Activated CD4-positive, CD25-positive, alpha-beta regulatory T cell (primary cell): ENCODE measurements at places on chromosomes 3 and 15.

GRCh38 chr3:63092515-63092914 lies 185.6 kb upstream of the SYNPR start:
- DNase-seq, result no peak

DNA sequence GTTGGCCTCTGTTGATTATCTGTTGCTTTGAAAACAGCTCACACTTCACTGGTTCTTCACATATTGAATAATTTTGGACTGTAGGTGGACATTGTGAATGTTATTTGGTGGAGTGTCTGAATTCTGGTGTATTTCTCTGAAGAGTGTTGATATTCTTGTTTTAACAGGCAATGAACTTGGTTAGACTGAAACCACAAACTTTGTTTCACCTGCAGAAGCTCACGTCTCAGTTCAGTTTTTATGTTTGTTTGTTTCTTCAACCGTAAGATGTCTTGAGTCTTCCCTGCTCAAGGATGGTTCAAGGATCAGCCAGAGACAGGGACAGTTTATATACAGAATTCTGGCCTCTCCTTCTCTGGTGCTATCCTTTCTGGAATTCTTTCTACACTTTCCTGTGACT lies 43.6 kb downstream of the C3orf20 start:
- DNase-seq, result no peak

DNA sequence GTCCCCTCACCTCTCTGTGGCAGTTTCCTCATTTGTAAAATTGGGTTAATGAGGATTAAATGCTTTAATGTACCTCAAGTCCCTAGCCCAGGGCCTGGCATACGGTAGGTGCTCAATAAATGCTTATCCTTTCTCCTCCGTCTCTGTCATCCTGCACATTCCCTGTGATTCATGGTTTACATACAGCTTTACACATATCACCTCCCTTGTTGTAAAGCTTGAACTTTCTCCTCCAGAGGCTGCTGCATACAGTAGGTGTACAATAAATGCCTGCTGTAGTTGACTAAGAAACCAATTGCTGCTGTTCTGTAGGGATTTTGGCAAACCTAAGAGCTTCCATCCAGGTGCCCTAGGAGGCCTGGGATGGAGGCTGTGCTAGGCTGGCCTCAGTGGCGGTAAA lies 1.5 kb upstream of the CSPG4 start:
- DNase-seq, result no peak

DNA sequence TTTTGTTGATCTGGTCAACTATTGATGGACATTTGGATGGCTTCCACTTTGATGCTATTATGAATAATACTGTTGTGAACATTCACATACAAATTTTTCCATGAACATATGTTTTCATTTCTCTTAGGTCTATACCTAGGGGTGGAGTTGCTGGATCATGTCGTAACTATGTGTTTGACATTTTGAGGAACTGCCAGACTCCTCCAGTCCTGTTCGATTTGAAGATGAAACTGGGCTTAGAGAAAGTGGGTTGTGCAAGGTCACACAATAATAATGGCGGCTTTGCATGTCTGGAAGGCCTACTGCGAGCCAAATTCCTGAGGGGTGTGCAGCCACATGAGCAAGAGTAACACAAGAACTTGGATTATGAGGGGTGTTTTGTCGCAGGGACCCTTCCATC lies 2.6 kb downstream of the TSEN2 start:
- no peak for DNase-seq

DNA sequence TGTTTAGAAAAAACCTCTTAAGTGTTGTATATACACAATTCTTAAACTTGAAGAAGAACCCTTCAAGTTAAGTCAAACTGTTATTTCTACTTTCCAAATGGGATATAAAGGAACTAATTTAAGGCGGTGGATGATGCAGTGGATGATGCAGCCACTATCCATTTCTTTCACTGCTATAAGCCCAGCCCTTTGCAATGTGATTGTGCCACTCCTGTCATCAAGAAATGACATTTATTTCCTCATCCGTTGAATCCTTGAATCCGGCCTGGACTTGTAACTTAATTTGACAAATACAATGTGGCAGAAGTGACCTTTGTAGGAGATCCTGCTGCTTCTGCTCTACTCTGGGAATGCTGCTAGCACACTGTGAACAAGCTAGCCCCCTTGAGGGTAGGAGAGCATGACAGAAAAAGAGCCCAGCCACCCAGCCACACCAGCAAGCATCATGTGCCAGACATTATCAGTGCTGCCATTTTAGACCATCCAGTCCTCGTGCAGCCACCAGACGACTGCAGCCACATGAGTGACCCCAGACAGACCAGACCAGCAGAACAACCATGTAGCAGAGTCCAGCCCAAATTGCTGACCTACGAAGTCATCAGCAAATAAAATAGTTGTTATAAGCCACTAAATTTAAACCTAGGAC lies 47.4 kb downstream of the UACA start:
- DNase-seq, result no peak

- no peak for DNase-seq
Measured at GRCh38 chr15:36888011-36888992, 212.0 kb downstream of the MEIS2 start.

DNA sequence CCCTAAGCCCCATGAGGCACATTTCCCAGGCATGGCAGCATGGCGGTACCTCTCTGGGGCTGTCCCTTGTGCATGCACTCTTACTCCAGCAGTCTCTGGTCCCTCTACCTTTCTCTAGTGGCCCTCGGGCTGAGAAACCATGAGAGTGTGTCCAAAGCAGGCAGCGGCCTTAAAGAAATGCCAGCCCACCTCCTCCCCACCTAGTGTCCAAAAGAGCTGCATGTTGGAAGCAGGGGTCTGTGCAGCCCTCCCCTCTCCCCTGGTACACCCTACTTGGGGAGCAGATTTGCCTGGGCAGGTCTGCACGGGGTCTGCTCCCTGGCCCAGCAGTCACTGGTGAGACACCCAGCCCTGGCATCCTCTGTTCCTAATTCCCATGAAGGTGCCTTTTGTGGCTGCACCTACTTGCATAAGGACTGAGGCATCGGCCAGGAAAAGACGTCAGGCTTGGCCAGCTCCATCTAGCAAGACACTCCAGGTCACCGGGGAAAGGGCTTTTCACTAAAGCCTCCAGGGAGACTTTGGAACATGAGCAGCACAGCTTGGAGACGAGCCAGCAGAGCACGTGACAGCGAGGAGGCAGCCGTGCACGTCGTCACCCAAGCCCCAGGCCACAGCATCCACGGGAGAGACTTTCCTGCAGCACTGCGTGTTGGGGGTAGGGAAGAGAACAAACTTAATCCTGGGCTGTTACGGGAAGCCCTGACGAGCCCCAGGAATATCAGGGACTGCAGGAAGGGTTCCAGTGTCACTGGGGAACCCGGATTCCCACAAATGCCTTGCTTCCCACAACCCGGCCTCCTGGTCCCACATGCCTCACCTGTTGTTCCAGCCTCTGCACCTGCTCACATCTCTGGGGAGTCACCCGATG lies 38.8 kb downstream of the TM2D3 start:
- DNase-seq, result no peak

DNA sequence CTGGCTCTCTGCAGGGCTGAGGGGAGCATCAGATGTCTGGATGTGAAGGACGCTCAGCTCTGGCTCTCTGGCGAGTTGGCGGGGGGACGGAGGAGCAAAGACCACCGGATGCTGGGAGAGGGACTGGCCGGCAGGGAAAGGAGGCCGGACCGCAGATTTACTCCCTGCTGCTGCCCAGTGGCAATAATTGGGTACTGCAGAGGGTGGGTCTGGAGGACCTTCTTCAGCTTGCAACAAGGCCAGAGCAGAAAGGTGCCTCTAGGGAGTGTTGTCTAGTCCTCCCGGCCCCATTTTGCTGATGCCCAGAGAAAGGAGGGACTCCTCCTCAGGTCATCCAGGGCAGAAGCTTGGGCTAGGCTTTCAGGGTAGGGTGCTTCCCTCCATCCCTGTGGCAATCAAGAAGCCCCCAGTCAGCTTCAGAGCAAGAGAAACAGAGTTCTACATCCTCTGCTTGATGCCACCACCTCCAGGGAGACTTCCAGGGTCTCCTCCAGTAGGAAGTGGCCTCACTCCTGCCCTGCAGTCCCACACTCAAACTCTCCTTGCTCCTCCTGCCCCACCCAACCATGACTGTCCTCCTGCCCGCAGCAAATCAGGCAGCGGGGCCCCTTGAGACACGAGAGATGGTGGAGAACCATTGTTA lies 20.3 kb upstream of the CSPG4 start:
- no peak for DNase-seq

DNA sequence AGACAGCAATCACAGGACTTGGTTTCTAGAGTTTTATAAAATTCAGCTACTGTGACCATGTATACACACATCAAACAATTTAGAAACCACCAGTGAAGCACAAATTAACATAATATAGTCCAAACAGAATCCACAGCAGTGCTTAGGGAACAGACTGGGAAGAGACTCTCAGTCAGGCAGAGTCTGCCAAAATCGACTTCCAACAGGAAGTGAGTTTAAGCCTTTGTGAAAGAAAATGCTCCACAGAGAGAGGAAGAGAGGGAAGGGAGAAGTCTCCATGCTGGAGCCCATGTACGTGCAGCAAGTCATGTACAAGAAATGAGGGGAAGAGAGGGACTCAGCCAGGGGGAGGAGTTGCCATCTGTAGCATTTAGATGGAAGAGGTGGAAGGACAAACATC lies 172.6 kb downstream of the IL5RA start:
- DNase-seq, result no peak
